ENCODE measurements at places on chromosomes 5 and 9. TPM values are rescaled to one million over a fixed set of nuclear protein-coding genes. Genes with fewer than 3 reads are reported as not detected.

- DNase-seq: no peak
Measured at GRCh38 chr5:167304834-167305469, 986.5 kb upstream of the WWC1 start.

DNA sequence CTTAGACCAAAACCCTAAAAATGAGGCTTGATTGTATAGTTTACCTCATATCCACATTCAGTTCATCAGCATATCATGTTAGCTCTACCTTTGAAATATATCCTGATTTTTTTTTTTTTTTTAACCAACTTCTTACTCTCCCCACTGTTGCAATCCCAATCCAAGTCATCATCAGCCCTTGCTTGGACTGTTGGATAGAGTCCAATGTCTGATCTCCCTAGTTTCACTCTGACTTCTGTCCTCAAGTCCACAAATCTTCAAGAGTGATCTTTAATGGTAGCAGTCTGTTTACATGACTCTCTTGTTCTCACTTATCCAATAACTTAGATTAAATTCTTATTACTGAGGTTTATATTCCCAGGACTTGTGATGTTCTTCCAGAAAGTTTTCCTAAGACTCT lies 30.8 kb downstream of the NAA35 start:
- no peak for DNase-seq

DNA sequence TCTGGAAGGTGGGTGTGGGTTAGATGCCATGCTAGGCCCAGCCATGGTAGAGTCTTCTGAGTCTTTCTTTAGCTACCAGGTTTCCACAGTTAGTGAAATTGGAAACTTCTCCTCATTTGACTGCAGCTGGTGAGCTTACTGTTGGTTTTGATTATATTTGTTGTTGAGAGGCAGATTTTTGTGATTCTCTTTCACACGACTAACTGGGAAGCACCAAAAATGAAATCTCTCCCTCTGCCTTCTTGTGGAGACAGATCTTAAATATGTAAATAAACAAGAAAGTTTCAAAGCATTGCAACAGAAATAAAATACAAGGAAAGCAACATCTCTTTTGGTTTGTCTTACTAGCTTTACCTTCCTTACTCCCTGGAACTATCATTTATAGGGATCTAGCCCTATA lies 122.2 kb downstream of the CEMIP2 start:
- no peak for DNase-seq

DNA sequence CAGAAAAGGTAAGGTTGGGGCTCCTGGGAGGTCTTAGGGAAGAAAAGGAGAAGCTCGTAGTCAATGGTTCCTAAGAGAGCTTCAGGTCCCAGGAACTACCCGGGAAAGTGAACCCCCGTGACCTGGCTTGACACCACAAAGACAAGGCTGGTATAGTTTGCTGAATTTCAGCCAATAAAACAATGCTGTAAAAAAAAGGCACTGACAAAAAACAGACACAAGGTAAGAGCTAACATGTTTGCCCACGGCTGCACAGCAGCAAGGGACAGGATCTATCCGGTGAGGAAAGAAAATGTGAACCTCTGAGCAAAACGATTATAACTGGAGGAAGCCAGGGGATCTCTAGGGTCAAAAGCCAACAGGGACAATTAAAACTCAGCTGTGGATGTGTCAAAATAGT lies 17.1 kb downstream of the SLIT3 start:
- no peak for DNase-seq

DNA sequence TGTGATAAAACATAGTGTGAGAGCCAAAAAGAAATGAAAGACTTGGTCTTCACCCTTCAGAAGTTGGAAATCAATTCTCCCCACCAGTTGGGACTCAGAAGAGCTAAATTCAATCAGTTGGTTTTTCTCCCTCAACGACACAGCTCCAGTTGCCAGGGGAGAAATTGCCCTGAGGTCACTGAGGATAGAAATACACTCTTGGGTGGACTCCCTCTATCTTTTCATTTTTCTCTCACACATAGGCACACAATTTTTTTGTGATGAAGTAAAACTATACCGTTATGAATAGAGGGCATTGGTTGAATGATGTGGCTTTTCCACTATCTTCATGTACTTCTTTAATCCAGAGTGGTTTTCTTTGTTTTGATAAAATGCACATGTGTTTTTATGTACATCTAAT lies 80.2 kb downstream of the ZNF366 start:
- no peak for DNase-seq

GRCh38 chr5:981456-981855 lies 27.1 kb upstream of the NKD2 start:
- DNase-seq: no peak

- DNase-seq: no peak
Measured at GRCh38 chr5:32600054-32600622, 14.8 kb downstream of the SUB1 start.

The PIP5K1B gene
- 11.8 TPM for polyA plus RNA-seq

The LCN9 gene
- not detected for polyA plus RNA-seq

The DMGDH gene
- not detected for polyA plus RNA-seq

The IL17B gene
- polyA plus RNA-seq: not detected

The CAAP1 gene
- polyA plus RNA-seq: 8.5 TPM
